Stimulated activated CD4-positive, alpha-beta T cell treated with anti-CD3 and anti-CD28 coated beads, Interleukin-1b, Interleukin-23, amount 100 ng/mL, for 1 hour (primary cell): ENCODE measurements at places on chromosomes 7 and 10.

DNA sequence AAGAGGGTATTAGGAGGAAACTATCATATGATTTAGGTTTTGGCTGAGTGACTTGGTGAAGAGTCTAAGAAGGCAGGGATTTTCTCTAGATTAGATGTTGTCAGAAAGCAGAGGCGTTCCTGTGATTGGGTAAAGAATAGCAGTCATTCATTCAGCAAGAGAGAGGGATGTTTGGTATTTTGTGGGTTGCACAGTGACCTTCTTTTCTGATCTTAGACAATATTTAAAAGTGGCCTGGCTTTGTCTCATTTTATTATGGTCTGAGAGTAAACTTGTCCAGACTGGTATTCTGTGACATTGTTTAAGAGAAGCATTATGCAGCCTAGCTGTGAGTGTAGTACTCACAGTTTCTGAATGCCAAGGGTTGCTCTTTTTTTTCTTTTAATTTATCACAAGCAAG is 18.5 kb downstream of the HYAL4 start:
- no peak for DNase-seq

- no peak for DNase-seq
Measured at GRCh38 chr10:132631338-132631735, 93.8 kb downstream of the INPP5A start.

DNA sequence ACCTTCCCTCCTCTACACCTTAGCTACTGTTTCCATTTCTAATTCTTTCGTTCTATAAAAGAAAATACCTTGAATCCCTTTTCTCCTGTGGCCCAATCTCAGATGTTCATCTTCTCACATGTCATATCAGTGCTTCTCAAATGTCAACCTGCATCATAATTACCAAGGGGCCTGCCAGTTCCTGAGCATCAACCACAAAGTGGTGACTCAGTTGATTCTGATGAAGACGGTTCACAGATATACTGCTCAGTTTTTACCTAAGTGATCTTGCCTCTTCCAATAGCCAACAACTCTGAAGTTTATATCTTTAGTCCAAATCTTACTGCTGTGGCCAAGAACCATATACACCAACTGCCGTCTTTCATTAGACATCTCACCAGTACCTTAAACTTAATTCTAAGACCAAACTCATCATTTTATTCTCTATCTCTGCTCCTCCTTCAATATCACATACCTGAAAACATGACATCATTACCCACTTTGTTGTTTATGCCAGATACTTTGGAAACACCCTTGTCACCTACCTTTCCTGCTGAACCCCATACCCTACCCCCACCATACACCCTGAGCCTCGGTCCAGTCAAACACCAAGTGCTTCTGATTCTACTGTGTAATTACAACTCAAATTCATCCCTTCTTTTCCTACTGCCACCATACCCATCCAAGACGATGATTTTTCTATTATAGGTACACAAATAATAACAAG is 115.5 kb downstream of the LMBR1 start:
- no peak for DNase-seq

DNA sequence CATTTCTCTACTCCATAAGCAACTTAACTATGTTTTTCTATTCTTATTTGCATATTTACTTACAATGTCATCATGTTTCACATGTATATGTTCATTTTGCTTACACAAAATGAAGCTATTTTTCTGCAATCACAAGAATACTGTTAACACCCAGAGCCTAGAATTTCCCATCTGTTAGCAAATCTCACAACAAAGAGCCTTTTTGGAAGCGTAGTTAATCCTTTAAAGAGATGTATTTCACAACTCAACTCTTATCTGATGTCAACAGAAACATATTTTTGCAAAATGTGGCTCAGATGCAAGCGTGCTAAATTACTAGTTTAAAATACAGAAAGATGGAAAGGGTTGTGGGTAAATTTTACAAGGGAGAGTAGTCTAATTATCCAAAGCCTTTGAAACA is 110.6 kb upstream of the COL1A2 start:
- no peak for DNase-seq

- no peak for DNase-seq
Measured at GRCh38 chr7:37820708-37821468, 27.5 kb upstream of the NME8 start.

- DNase-seq = no peak
Measured at GRCh38 chr10:103739039-103739764, 116.2 kb downstream of the SH3PXD2A start.

DNA sequence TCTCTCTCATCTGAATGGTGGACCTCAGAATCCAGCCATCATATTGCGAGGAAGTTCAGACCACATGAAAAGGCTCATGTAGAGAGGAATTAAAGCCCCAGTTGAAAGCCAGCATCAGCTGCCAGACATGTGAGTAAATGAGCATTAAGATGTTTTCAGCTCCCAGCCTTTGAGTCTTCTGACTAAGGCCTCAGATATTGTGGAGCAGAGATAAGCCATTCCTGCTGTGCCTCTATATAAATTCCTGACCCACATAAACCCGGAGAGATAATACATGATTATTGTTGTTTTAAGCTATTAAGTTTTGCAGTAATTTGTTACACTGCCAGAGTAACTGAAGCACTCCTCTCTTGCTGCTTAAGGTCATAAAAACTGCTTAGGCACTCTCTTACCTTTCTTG is 14.6 kb downstream of the FAM149B1 start:
- no peak for DNase-seq

DNA sequence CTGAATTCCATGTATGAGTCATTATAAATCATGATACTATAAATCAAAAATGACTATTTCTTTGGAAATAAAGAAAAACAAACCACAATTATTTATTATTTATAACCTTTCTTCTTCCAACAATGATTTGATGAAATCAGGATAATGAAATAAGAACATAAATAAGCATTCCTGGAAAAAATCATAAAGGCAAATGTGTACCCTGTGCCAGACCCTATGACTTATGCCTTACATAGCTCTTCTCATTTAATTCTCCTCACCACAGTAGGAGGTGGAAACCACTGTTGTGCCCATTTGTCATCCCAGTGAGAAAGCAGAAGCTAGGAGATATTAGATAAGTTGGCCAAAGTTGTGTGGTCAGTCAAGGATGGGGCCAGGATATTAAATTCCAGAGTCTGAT is 255.1 kb downstream of the DOCK4 start:
- DNase-seq = no peak

- DNase-seq = no peak
Measured at GRCh38 chr10:72001033-72001395, 36.8 kb downstream of the CHST3 start.

- DNase-seq = no peak
Measured at GRCh38 chr10:8013006-8013405, 41.5 kb upstream of the GATA3 start.

GRCh38 chr7:120628251-120628650 is 229.7 kb downstream of the TSPAN12 start:
- no peak for DNase-seq

DNA sequence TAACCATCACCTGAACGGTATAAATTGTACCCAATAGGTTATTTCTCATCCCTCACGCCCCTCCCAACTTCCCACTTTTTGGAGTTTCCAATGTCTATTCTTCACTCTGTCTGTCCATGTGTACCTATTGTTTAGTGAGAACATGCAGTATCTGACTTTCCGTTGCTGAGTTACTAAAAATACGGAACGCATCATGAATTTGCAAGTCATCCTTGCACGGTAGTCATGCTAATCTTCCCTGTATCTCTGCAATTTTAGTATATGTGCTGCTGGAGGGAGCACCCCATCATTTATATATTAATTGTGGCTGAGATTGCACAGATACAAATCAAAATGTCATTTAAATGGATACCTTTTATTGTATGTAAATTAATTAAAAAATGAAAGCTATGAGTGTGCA is 75.7 kb upstream of the SFMBT2 start:
- DNase-seq = no peak

DNA sequence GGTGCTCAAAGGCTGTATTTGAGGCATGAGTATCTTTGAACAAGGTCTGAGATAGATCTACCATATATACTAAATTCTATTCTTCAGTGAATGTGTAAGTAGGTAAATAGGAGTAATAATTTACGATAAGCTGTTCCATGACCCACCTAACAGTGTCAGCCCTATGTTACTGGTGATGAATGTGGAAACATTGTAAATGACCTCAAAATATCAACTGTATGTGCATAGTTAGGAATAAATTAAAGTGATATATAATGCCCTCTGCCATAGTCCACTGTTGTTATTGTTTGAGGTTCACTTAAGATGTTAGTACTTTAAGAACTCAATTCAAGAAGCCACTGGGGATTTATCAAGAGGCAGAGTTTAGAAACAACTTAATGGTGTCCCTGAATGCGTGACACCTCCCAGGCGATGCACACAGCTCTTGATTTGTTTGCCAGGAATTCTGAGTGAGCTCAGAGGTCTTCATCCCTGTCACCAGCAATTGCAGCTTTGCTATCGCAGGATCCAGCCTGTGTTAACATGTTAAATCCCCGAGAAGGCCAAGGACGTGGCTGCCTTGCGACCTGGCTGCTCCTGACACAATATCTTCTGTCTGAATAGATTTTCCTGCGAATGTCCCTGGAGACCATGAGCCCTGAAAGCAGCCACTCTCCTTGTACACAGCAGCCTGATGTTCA is 104.9 kb downstream of the KLF6 start:
- no peak for DNase-seq

DNA sequence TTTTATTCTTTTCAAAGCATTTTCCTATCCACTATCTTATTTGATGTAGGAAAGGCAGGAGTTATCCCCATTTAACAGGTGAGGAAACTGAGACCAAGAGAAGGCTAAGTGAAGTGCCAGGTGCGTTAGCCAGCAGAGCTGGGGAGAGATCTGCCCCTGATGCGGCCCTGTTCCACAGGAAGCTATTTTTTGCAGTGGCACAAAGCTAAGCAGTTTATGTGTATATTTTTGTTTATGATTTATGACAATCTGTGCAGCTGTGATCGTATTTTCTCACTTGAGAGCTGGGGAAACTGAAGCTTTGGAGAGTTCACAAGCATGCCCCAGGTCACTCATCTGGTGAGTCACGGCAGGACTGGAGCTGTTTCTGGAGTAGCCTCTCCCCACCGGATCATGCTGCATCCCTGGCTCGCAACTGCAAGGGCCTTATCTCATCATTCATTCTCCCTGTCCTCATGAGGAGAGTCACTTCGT is 38.8 kb downstream of the SLC29A3 start:
- DNase-seq = no peak

DNA sequence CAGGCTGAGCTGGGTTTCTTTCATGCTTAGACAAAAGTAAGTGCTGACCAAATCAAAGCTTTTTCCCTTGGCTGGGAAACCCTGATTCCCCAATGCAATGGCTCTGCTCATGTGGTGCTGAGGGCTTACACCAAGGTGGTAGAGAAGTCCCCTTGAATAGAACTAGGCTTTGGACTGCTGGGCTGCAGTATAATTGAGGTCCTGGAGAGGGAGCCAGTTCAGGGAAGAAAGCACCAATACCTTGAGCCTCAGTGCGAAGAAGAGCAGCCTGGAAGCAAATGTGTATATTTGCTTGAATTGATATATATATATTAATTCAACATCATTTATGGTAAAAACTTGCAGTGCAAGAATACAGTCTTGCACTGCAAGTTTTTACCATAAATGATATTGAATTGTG is 391.1 kb downstream of the RPS24 start:
- no peak for DNase-seq

- no peak for DNase-seq
Measured at GRCh38 chr7:108103558-108104298, 26.4 kb downstream of the LAMB4 start.

DNA sequence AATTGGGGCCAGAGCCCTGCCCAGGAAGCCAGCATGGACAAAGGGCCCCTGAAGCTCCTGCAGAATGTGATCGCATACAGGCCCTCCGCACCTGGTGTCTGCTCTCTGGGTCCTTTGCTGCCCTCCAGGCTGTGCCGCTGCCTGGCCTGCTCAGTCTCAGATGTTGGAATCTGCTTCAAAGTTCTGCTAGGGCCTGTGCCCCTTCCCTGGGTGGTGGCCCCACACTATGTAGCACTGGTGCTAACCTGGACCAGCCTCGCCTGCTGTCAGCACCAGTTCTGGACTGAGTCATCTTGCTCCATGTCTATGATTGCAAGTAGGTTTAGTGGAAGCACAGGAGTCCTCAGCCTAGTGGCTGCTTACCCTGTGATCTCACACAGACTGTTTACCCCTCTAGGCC is 6.3 kb downstream of the MAT1A start:
- no peak for DNase-seq

DNA sequence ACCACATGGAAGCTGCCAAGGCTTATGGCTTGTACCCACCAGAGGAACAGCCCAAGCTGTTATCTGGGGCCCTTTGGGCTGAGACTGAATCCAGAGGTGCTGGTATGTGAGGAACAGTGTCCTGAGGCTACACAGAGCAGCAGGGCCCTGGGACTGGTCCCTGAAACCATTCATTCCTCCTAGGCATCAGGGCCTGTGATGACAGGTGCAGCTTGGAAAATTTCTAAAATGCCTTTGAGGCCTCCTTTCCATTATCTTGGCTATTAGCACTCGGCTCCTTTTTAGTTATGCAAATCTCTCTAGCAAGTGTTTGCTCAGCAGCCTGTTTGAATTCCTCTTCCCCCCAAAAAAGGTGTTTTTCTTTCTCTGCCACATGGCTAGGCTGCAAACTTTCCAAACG is 1151.7 kb upstream of the LRRN3 start:
- no peak for DNase-seq
